AG09309 (cell line): ENCODE measurements at places on chromosomes 4 and X.
A peak's percentile ranks its signal among the peaks of the same experiment; 100 is the strongest.

DNA sequence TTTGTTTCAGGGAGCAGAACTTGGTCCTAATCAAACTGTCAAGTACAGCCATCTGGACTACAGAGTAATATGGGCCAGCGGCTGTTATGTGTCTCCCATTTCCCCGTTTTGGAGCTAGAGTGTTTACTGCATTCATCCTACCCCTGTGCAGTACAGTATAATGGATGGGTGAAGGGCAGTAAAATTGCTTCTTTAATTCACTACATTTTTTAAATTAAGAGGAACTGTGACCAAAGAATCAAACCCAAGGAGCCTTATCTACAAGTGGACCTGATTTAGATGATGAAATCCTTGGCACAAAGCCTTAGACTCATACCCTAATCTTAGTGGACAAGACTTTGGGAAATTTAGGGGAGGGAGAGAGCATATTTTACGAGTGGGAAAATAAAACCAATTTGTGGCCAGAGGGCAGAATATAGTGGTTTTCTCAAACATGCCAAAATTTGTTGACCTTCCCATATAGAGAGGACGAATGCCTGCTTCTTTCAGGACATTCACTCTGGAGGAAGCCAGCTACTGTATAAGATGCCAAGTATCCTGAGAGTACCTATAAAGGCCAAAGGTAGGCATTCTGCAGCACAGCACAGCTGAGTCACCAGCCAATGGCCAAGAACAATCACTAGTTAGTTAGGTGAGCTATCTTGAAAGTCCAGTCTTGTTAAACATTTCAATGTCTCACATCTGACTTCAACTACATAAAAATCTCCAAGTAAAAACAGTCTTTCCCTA is 253.8 kb upstream of the KCNIP4 start:
- DNase-seq = peak; percentile 35

GRCh38 chr4:28774344-28774743 is 1913.7 kb downstream of the STIM2 start:
- no peak for DNase-seq

- no peak for DNase-seq
These were observed 17.0 kb upstream of the SLAIN2 start for GRCh38 chr4:48324281-48324680.

GRCh38 chrX:2516623-2517022 is 15.8 kb upstream of the DHRSX start:
- DNase-seq = no peak

- DNase-seq = no peak
These were observed 545.3 kb upstream of the GRID2 start for GRCh38 chr4:91758487-91758886.

- DNase-seq = no peak
These were observed 41.2 kb downstream of the ANXA5 start for GRCh38 chr4:121655320-121656268.

DNA sequence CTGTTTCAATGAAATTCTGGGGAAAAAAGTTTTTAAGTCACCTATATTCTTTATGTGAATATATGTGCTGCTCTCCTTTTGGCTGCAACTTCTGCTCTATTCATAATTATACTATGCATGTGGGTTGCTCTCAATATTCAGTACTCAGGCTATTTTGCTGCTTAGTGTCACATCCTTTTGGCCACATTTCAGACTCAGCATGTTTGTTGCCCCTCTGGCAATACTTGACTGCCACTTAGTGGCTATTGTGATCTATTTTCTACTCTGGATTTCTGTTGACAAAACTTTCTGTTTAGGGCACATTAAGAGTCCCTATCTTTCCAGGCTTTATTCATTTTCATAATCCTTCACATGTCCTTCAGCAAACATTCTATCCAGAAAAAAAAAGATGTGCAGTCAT is 15.8 kb upstream of the CT45A1 start:
- no peak for DNase-seq

- DNase-seq = no peak
These were observed 2.1 kb upstream of the DIAPH2 start for GRCh38 chrX:96682516-96682915.

- DNase-seq = no peak
These were observed 1.1 kb downstream of the PCYT1B start for GRCh38 chrX:24646006-24646405.

GRCh38 chr4:70538869-70539268 is 20.5 kb downstream of the AMTN start:
- DNase-seq = no peak

DNA sequence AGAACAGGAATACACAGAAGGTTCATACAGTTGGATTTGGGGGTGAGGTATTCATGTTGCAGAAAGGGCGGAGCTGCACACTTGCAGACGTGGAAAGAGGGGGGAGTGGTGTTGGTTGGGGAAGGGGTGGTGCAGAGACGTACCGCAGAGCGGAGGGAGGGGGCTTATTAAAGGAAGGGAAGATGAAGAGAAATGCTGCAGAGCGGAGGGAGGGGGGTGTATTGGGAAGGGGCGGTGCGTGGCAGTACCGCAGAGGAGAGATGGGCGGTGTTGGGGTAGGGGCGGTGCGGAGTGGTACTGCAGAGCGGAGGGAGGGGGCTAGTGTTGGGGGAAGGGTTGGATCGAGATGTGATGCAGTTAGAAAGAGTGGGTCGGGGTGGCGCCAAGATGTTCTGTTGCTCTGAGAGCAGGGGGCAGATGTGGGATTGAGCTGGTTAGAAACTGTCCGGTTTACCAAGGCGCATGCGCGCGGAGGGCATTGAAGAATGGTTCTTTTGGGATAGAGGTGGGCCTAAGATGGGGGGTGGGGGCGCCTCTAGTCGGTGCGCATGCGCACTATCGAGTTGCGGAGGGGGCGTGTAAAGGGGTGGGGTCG is 900 bp downstream of the TRO start:
- peak; percentile 13 for DNase-seq

GRCh38 chr4:165177725-165178666 is 29.4 kb upstream of the KLHL2 start:
- DNase-seq = no peak

GRCh38 chr4:74805601-74806000 is 11.3 kb upstream of the BTC start:
- no peak for DNase-seq

- no peak for DNase-seq
These were observed 241.0 kb upstream of the ANKRD50 start for GRCh38 chr4:124953486-124953885.

DNA sequence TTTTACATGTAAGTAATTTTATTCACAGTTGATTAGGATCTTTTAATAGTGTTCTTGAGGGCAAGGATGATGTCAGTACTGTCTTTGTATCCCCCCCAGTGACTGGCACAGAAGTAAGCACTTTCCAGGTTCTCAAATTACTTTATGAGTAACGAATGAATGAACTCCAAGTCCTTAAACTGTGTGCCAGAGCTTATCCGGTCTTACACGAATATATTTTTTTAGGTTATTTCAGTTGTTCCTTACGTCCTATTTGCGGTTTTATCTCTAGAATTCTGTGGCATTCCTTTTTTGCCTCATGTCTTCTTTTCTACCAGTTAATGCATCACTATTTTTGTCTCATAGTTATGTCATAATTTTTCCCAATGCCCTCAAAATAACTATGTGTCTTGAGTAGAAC is 106.9 kb upstream of the MID1IP1 start:
- DNase-seq = no peak

GRCh38 chr4:184281231-184282139 is 63.8 kb upstream of the ENPP6 start:
- DNase-seq = no peak

DNA sequence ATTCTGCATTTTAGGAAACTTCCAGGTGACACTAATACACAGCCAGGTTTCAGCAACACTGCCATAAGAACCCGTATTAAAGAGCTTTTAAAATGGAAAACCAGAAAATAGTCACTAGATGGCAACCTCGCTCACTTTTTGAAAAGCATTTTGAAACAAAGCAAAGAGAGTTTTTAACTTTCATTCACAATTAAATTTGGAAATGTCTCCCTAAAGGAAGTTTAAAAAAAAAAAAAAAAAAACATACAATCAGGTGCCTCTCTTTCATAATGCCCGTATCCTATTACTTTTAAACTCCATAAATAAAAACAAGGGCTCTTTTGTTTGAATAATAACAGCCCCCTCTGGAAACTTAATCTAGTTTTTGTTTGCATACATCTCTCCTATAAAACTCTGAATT is 20.3 kb downstream of the MEPE start:
- peak; percentile 25 for DNase-seq
